ENCODE measurements at places on chromosomes 4 and X.
A peak's percentile ranks its signal among the peaks of the same experiment; 100 is the strongest.

- DNase-seq = no peak
These were observed 43.5 kb upstream of the SCRG1 start for GRCh38 chr4:173442223-173442932.

DNA sequence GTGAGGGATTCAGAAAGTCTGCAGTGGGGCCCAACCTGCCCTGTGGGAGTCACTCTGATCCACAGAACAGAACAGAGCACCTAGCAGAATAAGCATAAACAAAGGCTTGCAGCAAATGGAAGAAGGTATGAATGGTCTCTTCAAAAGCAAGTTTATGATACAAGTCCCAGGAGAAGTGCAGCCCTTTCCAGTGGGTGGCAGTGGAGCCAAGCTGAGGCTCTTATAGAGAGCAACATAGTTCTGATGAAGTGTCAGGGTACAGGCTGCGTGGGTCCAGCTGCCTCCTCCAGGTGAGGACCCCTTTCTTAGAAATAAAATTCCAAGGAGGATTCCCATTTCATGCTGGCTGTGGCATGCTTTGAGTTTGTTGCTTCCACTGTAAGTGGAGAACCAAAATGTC is 88.8 kb upstream of the PAK3 start:
- no peak for DNase-seq

GRCh38 chrX:71103110-71103983 is 3.2 kb downstream of the CXorf65 start:
- DNase-seq = no peak

DNA sequence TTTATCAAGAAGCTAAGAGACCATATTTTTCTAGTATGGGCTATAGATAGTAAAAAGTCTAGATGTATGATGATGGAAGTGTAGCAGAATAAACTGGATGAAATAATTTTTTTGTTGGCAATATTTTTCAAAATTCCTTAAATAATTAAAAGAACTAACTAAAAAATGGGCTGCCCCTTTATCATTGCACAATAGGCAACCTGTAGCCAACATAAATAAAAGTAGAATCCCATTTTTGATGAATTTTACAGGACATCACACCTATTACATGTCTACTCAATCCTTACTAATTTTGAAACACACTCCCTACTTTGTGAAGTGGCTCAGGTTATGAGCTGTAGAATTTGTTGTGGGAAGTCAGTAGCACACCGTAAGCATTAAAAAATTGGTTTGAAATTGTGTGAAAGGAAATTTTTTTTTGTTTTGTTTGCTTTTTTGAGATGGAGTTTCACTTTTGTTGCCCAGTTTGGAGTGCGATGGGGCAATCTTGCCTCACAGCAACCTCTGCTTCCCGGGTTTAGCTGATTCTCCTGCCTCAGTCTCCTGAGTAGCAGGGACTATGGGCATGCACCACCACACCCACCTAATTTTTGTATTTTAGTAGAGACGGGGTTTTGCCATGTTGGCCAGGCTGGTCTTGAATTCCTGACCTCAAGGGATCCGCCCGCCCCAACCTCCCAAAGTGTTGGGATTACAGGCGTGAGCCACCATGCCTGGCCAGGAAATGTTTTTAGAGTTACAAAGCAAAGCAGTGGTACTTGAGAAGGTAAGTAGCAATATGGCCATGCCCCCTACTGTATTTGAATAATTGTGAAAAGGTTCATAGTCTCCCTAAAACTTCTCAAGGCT is 8.9 kb upstream of the RUFY3 start:
- no peak for DNase-seq

DNA sequence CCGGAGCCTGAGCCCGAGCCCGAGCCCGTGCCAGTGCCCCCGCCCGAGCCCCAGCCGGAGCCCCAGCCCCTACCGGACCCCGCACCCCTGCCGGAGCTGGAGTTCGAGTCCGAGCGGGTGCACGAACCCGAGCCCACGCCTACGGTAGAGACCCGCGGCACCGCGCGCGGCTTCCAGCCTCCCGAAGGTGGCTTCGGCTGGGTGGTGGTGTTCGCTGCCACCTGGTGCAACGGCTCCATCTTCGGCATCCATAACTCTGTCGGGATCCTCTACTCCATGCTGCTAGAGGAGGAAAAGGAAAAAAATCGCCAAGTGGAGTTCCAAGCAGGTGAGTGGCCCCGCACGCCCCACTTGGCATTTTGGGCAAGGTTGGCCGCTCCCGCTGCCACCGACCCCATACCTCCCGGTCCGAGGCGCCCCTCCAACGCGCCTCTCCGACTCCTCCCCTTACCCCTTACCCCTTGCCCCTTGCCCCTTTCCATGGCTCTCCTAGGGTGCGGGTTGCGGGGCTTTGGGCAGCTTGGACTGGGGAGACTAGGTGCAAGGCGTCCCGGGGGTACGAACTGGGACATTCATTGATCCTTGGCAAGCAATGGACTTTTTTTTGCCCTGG is 553 bp downstream of the SLC16A2 start:
- DNase-seq = no peak

- no peak for DNase-seq
These were observed 6.1 kb downstream of the NALF2 start for GRCh38 chrX:69510137-69510715.

- DNase-seq = no peak
These were observed 100.5 kb downstream of the PRDM5 start for GRCh38 chr4:120821977-120822376.

GRCh38 chrX:87327267-87327666 is 190.3 kb upstream of the KLHL4 start:
- DNase-seq = no peak

DNA sequence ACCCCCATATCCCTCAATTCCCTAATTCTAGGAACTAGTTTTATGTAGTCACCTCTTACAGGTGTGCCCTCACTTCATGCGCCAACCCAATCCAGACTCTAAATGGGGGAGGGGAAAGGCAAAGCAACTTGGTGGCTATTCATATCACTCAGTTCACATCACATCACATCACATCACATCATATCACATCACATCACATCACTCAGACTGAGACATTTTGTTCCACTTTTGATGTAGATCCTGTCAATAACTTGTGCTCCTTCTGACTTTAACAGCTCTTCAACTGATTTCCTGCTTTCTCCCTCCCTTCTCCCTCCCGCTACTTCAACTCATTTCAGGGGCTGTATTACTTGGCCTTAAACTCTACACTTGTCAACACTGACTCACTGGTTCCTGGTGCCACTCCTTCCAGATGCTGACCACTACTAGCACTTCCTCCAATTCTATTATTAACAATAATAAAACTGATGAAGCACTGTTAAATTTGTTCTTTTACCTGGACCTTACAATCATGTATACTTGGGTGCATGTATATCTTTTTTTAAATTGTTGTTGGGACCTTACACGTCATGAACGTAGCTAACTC is 29.1 kb upstream of the PLS3 start:
- no peak for DNase-seq

DNA sequence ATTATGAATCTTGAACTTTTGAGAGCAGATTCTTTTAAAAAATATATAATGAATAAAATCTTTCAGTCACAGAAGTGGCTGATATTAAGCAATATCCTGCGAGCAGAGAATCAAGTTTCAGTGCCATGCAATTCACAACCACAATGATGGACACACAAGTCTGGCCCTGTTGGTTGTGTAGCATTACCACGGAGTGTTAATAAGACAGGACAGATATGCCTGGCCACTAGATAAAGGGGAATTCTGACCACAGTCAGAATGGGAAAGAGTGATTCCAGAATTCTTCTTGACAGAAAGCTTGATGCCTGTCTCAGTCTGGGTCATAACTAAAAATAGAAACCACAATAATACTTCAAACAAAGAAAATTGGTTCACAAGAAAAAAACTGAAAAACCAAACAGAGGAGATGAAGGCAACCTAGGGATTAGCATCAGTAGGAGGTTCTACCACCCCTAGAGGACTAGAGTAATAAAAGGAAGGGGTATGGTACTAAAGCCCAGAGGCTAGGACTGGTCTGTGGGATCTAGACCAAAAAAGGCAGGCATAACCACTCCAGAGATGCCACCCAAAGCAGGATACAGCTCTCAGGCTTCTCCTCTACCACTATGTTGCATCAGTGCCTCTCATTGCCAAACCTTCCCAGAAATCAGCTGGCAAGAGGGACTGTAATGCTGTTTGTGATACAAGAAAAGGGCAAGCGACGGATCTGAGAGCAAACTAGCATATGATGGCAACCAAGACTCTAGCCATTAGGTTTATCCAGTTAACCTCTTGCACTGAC is 59.0 kb downstream of the RNF150 start:
- no peak for DNase-seq

GRCh38 chrX:13764765-13765164 is 30.2 kb downstream of the OFD1 start:
- peak; percentile 35 for DNase-seq

DNA sequence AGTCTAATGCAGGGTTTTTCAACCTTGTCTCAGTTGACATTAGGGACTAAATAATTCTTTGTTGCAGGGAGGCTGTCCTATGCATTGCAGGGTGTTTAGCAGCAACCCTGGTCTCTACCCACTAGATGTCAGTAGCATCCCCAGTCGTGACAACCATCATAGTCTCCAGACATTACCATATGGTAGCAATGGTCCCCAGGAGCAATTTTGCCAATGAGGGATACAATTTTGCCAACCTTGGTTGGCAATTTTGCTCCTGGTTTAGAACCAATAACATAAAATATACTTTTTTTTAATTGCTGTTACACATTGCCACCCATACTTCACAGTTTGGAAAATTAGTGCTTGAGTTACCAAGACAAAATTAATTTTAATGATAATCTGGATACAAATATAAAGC is 6.0 kb downstream of the EREG start:
- DNase-seq = peak; percentile 34

GRCh38 chr4:163166041-163166579 is 580 bp downstream of the NAF1 start:
- DNase-seq = peak; percentile 6

DNA sequence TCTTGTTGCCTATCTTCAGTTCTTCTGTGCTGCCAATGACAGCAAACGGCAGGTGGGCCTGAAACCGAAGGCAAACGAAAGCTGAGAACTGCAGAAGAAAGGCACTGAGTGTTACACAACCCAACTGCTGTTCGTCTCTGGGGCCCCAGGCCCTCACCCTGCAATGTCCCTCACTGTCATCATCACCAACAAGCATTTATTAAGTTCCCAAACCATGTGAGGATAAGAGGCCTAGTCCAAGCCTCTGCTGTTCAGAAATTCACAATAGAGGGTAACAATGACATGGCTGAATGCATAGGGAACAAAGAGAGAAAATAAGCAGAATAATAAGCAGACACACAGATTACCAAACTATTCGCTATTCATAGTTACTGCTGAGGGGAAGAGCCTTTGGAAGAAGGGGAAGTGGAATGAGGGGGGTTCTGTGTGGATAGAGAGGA is 34.5 kb upstream of the NKRF start:
- DNase-seq = no peak

- DNase-seq = no peak
These were observed 205.3 kb downstream of the SPOCK3 start for GRCh38 chr4:167028976-167029375.

GRCh38 chr4:144901141-144901540 is 196.9 kb downstream of the ANAPC10 start:
- no peak for DNase-seq

DNA sequence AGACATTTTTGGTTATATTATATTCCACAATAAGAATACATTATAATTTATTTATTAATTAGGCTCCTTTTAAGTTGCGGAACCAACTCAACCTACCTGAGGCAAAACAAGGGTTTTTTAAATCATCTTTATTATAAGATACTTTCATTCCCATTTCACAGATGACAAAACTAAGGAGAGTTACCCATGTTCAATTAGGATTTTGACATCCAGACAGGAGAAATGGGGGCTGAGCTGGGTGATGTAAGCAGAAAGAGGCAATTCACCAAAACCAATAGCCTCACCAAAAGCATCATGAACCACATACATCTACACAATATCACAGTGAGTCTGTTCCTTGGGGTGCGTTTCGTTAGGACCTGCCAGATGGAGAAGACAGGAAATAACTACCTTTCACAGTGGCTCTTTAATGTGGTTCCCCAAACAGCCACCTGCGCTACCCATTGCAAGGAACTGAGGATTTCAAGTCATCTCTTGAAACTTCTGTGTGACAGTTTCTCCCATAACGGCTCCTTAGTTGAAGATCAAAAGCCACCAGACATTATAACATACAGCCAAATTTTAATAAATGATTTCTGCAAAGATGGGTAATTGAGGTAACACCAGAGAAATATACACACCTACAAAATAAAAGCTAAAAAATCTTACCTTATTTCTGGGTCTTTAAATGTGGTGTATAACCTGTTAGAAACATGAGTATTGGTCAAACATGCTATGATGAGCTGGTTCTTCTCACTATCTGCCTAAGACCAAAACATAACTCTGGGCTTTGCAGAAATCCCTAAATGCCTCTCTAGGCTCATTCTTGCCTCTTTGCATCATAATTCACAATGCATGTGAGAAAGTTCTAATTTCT is 190.6 kb upstream of the LEF1 start:
- no peak for DNase-seq

- no peak for DNase-seq
These were observed 110.2 kb downstream of the GNL3L start for GRCh38 chrX:54640103-54640690.

- no peak for DNase-seq
These were observed 2.7 kb downstream of the PDLIM5 start for GRCh38 chr4:94454405-94454804.

- no peak for DNase-seq
These were observed 171.8 kb upstream of the PACRGL start for GRCh38 chr4:20528508-20528907.

DNA sequence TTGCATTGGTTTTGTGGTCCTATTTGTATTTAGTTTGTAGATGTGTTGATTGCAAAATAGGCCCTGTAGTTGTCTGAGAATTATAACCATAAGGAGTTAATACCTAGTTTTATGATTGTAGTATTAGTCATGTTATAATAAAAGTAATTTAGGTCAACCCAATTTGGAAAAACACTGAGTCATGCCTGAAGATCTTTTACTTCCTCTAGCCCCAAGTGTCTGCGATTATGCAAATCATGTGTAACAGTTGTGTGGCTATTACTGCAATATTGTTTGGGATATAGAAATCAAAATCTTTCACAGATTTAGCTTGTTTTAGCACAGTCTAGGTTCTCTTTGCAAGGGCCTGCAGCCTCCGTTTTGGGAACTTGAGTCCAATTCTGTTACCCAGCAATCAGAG is 12.6 kb downstream of the SRD5A3 start:
- no peak for DNase-seq

DNA sequence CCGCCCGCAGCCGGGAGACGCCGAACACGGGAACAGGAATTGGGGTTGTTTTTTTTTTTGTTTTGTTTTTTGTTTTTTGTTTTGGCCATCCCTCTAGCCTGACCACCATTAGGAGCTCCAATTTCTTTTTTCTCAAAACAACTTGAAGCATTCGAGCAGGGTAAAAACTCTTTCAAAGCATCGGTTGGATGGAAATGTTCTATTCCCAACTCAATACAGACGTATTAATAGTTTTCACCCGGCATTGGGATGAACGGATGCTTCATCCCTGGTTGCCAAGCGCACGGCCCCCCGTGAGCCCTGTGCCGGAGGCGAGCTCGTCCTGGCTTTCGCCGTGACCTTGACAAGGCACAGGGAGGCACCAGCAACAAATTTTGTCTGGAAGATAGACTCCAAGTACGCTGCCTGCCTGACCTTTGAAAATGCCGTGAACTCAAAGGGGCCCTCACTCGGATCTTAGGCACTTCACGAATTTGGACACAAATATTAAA is 352 bp upstream of the MAP3K15 start:
- no peak for DNase-seq

- DNase-seq = no peak
These were observed 86.3 kb downstream of the IGSF1 start for GRCh38 chrX:131202766-131203165.

GRCh38 chr4:146311238-146311970 is 97.1 kb downstream of the REELD1 start:
- DNase-seq = no peak
